ENCODE measurements at places on chromosomes 1 and 21.

- no peak for DNase-seq
These were observed 217.9 kb downstream of the RHOU start for GRCh38 chr1:228953207-228953606.

GRCh38 chr21:36902793-36903192 lies 63.7 kb downstream of the HLCS start:
- DNase-seq: no peak

GRCh38 chr1:230464671-230465070 lies 38.5 kb upstream of the PGBD5 start:
- DNase-seq: no peak

- DNase-seq: no peak
These were observed 876 bp upstream of the CATSPERE start for GRCh38 chr1:244460197-244460596.

- DNase-seq: no peak
These were observed 77.4 kb downstream of the APP start for GRCh38 chr21:26093122-26093521.

DNA sequence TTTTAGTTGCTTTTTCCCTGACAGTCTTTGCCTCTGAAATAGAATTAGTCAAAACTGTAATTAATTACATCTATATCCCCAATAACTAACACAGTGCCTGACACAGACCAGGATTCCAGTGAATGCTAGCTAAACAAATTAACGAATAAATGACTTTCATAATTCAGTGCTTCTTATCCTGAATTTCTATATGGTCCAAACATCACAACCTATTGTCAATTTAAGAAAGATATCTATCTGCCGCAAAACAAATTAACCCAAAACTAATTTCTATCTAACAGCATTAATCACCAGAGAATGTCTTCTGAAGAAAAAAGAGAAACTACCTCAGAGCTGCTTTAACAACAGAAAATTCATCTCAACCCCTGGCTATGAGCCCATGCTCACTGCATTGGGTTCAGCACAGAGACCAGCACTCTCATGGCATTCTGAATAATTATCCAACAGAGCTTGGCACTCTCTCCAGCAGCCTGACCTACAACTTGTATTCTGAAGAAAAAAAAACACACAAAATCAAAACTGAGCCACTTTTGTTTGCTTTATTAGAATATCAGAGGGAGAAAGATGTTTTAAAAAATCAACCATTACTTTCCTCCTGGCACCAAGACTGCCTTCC lies 547.3 kb upstream of the BEND5 start:
- DNase-seq: no peak

- DNase-seq: no peak
These were observed 32.7 kb downstream of the EPHA10 start for GRCh38 chr1:37732111-37732780.

DNA sequence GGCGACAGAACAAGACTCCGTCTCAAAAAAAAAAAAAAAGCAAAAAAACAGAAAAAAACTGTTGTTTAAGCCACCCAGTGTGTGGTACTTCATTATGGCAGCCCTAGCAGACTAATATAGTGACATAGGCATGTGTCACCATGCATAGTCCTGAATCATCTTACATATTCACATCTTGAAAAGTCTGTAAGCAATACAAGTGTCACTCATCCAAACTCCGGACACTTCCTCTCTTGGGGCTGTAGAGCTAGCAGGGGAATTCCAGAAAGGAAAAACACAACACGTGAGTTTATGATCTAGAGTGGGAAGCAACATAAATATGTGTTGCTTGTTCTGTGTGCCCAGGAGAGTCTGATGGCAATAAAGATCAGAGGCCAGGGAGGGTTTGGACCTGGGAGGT lies 81.6 kb upstream of the KCNE2 start:
- no peak for DNase-seq

DNA sequence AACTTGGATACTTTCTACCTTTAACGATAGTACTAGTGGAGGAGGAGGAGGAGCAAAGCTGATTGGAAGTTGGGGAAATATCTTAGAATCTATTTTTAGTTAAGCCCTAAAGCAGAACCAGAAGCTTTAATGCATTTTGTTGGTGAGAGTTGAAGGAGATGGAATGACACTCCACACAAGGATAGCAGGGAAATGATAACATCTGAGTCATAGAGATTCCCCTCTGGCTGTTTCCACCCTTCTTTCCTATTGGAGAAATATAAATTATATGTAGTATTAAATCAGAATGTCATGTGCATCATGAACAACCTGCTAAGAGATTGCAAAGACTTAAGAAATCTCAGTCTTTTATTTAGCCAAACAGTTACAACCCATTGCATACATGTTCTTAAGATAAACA lies 1357.7 kb downstream of the NCAM2 start:
- no peak for DNase-seq

GRCh38 chr1:182803846-182804245 lies 14.3 kb downstream of the NPL start:
- DNase-seq: no peak

DNA sequence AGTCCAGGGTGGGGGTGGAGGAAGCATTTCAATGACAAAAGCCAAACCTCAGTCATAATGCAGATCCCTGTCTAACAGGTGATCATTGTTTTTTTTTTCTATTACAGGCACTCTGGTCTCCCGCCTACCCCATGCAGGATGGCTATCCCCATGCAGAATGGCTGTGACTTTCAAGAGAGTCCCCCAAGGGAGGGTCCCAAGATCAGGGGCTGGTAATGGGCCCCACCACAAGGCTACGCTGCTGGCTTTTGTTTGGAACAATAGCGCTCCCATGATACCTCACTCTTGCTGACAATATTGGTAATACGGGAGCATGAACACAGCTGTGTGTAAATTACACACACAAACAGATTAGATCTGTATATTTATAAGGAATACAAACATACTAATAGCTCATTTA lies 119.4 kb downstream of the SLC45A1 start:
- DNase-seq: no peak

DNA sequence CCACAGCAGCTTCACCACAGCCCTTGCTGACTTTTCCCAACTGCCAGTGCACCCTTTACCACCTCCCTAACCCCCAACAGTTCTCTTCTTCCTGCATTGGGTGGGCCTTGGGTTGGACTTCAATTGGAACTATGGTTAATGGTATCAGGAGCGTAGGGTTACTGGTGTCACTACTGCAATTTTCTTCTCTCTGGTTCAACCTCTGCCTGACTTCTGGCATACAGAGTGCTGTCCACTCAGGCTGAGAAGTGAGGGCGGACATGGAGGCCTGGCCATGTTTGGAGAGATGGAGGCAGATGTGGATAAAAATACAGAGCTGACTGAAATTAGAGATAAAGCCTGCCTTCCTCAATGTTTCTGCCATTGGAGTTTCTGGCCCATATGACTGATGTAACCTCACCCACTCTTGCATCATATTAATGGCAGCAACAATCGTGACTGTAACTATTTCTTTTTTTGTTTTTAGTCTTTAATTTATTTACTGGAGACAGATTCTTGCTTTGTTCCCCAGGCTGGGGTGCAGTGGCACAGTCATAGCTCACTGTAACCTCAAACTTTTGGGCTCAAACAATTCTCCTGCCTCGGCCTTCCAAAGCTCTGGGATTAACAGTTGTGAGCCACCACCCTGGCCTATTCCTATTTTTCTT lies 87.8 kb downstream of the NAV1 start:
- no peak for DNase-seq

- DNase-seq: no peak
These were observed 802 bp downstream of the KAZN start for GRCh38 chr1:14599183-14599791.

GRCh38 chr21:45854690-45855247 lies 126.8 kb upstream of the COL6A1 start:
- DNase-seq: no peak

DNA sequence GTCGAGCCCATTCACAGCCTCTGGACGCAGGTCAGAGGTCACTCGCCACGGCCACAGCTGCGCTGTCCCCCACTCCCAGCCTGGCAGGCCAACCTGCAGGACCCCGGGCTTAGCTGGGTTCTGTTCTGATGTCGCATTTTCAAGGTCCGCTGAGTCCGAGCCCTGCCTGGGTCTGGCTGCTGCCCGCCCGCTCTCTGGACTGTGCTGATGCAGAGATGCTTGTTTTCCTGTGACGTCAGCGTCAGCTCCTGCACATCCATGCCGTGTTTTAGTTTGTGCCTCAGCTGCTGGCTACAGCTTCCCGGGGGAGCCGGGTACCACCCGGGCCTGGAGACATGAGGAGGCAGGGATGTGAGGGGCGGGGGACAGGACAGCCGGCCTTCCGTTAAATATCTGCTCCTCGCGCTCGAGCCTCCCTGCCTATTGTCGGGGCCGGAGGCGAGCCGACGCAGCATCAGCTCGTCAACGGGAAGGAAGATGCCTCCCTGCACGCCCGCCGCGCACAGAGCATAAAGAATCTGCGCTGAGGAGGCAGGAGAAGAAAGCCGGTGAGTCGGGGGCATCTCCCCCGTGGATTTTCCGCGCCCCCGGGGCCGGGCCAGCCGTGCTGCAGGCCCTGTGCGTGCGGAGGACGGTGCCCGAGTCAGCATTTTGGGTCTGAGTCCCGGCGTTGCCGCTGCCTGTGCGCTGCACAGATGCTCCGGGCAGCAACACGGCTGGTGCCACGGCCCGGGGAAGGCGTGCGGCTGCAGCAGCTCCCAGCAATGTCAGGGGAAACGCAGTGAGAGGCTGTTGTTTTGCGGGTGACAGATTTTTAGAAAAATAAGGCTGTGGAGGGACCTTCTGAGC lies 23.4 kb downstream of the PRKCZ start:
- no peak for DNase-seq

- no peak for DNase-seq
These were observed 3.1 kb upstream of the MT1HL1 start for GRCh38 chr1:237007147-237007881.

- DNase-seq: no peak
These were observed 870 bp downstream of the FBXO28 start for GRCh38 chr1:224114787-224115175.

DNA sequence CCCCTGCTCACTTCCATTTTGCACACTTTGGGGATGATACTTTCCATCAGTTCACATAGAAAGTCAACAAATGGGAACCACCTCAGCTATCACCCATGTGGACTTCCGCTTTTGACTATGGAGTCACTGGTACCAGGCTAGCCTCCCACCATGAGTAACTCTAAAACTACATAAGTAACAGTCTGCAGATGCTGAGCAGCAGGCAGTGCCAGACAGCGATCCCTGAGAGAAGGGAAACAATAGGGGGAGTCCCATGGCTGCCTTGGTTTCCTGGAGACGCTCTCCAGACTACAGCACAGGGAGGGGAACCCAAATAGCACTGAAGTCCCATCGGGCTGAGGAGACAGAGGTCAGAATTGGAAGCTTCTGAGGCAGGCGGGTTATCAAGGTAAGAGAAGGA lies 2.8 kb upstream of the TFF2 start:
- no peak for DNase-seq

GRCh38 chr1:5701642-5702041 lies 290.6 kb downstream of the NPHP4 start:
- no peak for DNase-seq

- DNase-seq: no peak
These were observed 7.9 kb upstream of the NLRP3 start for GRCh38 chr1:247408100-247408499.

GRCh38 chr21:28789523-28789922 lies 203.2 kb downstream of the LTN1 start:
- no peak for DNase-seq

DNA sequence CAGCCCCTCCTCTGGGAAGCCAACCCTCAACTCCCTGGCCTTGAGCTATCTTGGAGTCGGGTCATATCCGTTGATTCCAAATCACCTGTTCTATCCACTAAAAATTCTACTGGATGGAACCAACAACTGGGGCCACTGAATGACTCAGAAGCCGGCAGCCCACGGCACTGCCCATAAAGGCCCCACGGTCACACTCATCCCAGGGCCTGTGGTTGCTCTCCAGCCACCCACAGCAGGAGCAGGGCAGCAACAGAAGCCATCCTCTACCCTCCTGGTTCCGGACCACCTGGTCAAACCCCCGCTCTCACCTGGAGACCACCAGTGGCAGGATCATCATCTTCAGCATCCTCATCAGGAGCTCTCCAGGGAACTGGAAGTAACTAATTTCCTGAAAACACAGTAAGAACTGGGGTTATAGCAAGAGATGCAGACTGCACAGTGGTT lies 8.4 kb downstream of the SLC1A7 start:
- DNase-seq: no peak

DNA sequence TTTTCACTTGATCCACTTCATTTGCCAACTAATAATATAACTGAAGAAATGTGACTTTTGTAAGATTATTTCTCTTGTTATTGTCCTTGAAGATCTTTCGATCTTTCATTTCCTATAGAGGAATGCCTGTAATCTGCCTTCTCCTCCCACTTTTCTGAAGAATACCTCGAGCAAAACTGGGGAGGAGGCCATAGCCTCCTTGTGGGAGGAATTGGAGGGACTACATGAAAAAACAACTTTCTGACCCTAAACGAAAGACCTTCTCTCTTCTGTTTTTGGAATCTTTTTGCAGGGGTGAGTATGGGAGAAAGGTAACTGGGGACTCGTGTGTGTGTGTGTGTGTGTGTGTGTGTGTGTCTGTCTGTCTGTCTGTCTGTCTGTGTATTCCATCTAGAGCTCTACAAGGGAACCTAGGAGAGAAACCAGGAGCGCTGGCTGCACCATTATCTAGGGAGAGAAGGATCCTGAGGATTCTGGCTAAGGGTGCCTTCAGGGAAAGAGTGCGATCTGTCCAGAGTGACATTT lies 32.4 kb upstream of the MAB21L3 start:
- no peak for DNase-seq
